LoVo (cell line): ENCODE measurements at places on chromosomes 7 and 10.
A peak's percentile ranks its signal among the peaks of the same experiment; 100 is the strongest.

GRCh38 chr10:48369501-48369900 is 63.0 kb downstream of the MAPK8 start:
- DNase-seq: no peak

DNA sequence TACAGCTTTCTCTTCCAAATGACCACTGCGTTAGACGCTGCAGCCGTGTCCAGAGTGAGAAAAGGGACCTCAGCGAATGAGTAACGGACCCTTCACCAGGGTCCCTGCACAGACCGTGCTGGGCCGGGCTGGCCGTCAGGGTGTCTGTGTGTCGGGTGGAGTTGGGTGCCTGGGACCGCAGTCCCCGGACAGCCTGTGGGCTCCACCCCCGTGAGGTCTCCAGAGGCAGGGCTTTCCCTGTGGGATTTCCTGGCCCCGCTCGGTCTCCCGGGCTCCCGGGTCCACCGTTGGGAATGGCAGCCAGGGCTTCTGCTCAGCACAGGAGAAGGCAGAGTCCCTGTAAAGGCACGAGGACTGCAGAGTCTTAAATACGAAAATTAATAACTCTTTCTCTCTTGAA is 509.7 kb downstream of the TCERG1L start:
- no peak for DNase-seq

- no peak for DNase-seq
Observed at GRCh38 chr10:94052866-94053791, 59.4 kb downstream of the PLCE1 start.

- no peak for DNase-seq
Observed at GRCh38 chr7:29839302-29839701, 33.0 kb downstream of the WIPF3 start.

DNA sequence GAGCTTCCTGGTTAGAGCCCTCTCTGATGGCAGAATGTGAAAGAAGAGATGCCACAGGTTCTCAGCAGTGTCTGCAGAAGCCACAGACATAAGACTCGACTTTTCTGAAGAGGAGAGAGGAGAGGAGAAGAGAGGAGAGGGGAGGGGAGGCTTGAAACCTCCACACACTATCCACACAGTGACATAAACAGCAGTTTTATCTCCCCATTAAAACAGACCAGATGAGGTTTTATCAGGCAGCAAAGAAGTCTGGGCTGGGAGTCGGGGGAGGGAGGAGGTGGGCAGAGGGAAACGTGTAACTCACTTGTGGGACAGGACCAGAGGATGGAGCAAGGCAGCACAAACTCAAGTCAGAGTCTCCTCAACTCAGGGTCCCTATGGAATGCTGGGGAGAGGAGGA is 76.5 kb downstream of the XPNPEP1 start:
- no peak for DNase-seq

DNA sequence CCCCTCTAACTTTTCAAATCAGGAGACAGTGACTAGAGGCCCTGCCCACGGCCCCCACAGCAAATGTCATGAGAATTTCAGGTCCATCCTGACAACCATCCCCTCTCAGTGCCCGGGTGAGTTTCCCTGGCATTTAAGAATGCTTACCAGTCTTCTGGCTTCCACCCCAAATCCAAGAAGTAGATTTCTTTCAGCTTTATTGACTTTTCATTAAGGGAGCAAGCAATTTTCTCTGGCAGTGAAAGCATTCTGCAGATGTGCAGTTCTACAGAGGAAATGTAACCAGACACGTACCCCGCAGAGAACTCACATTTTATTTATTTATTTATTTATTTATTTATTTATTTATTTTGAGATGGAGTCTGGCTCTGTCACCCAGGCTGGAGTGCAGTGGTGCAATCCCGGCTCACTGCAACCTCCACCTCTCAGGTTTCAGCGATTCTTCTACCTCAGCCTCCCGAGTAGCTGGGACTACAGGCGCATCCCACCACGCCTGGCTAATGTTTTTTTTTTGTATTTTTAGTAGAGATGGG is 120.9 kb upstream of the KCTD7 start:
- DNase-seq: no peak

GRCh38 chr10:113161066-113161465 is 211.0 kb downstream of the TCF7L2 start:
- DNase-seq: no peak

GRCh38 chr7:140214075-140214684 is 37.4 kb upstream of the KDM7A start:
- DNase-seq: peak; percentile 90

DNA sequence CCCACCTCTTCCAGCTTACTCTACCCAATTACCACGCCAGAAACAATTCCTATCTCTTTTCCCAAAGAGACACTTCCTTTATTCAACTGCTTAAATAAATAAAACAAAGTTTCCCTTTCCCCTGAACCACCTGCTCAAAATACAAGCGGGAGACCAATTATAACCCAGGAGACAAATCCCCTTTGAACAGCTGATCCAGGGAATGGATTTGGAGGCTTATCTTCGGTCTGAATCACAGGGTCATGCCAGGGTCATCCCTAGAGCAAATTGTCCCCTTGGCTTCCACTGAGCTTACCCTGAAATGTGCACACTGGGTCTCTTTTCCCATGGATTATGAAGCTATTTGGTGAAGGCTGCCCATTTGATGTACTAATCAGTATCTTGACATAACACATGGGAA is 99.9 kb upstream of the JAZF1 start:
- no peak for DNase-seq

DNA sequence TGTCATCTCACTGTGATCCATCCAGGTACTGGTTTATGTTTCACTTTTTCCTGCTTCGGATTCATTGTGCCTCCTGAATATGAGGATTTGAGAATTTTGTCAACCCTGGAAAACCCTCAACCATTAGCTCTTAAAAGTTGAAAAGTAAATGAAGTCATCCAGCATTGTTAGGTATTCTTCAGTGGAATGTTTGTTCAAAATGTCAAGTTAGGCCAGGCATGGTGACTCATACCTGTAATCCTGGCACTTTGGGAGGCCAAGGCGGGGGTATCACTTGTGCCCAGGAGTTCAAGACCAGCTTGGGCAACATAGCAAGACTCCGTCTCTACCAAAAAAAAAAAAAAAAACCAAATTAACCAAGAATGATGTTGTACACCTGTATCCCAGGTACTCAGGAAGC is 222.1 kb downstream of the NSUN6 start:
- DNase-seq: no peak

- DNase-seq: no peak
Observed at GRCh38 chr7:157690833-157691585, 354.2 kb downstream of the DNAJB6 start.

GRCh38 chr10:88642209-88642608 is 22.0 kb upstream of the LIPF start:
- no peak for DNase-seq

- no peak for DNase-seq
Observed at GRCh38 chr7:7474436-7474835, 61.2 kb downstream of the COL28A1 start.
